Sciatic nerve (tissue), 2 donors: ENCODE measurements at places on chromosomes 13 and 19.

DNA sequence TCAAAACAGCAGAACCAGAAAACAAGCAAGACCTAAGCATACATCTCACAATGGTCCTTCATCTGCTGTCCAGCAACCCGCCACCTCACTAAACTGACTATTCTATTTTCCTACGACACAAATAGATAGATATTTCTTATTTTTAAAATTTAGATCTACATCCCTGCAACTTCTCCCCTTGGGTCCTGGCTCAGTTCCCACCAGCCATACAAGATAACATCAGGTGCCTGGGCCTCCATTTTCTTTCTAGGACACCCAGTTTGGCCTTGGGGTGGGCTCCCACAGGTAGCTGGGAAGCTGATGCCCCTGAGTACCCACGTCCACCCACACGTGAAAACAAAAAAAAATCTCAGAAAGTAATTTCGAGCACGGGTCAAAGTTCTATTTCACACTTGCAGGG lies 47.6 kb downstream of the TGDS start:
- DNase-seq = no peak

GRCh38 chr13:77519808-77520207 lies 15.7 kb upstream of the SCEL start:
- no peak for DNase-seq

GRCh38 chr13:40379196-40379595 lies 287.2 kb downstream of the FOXO1 start:
- DNase-seq = no peak

- DNase-seq = no peak
Observed at GRCh38 chr13:33183431-33184111, 102.0 kb downstream of the STARD13 start.

GRCh38 chr19:38210458-38210987 lies 13.5 kb downstream of the DPF1 start:
- DNase-seq = peak; percentile 73

DNA sequence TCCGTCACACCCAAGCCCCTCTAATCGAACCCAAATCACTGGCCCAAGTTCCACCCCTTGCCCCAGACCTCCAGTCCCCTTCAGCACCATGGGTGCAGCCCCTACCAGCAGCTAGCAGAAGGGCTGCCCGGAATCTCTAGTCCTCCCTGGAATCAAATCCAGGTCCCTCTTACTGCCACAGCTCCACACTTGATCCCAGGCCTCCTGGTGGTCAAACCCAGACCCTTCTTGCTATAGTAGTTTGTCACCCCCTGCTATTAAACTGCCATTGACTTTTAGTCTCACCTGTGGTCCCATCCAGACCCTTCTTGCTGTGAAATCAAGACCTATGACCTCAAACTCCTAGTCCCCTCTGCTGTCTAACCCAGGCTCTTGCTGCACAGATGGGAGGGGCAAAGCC lies 8.7 kb downstream of the HIPK4 start:
- no peak for DNase-seq

- DNase-seq = no peak
Observed at GRCh38 chr19:35116072-35116801, 614 bp downstream of the FXYD3 start.

DNA sequence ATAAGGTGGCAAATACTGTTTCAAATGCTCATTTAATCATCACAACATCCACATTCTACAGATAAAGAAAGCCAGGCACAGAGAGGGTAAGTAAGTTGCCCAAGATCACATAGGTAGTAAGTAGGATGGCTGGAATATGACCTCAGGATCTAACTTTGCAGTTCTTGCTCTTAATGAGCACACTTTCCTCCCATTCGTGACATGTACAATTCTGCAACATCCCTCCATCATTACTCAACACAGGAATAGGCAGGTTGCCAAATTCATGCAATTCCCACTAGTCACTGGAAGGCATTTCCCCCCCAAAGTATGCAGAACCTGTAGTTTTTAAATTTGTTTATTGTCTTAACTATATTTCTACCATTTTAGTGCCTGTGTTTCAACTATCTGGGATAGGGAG lies 109.2 kb downstream of the OLFM4 start:
- no peak for DNase-seq

- no peak for DNase-seq
Observed at GRCh38 chr13:47066226-47066625, 169.4 kb upstream of the HTR2A start.

DNA sequence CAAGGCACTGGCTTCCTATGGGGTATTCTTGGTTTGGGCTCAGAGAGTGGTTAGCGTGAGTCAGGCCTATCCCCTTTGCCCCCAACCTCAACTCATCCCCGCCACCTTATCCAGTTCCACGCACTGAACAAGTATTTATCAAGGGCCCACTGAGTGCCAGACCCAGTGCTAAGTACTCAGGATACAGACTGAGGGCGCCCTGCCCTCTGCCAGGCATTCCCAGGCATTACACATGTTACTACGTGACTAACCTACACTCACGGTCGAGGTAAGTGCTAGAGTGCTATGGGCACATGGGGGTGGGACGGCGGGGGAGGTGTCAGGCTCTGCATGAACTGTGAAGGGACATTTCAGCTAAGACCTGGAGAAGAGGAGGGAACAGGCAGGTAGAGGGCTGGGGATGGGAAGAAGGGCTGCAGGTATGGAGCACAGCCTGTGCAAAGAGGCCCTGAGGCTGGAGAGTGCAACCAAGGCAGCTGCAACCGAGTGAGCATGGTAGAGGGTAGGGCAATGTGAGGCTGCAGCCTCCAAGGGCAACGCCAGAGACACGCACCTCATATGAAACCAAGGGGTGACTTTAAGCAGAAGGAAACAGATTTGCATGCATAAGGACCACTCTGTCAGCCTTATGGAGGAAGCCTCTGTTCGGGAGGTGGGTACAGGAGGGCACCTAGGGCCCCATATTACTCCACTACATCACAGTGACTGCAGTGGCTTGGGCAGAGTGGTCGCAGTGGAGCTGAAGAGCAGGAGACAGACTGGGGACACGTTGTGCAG lies 22.5 kb downstream of the DHRS12 start:
- DNase-seq = peak; percentile 21

GRCh38 chr13:106597749-106598395 lies 29.9 kb upstream of the ARGLU1 start:
- DNase-seq = no peak

DNA sequence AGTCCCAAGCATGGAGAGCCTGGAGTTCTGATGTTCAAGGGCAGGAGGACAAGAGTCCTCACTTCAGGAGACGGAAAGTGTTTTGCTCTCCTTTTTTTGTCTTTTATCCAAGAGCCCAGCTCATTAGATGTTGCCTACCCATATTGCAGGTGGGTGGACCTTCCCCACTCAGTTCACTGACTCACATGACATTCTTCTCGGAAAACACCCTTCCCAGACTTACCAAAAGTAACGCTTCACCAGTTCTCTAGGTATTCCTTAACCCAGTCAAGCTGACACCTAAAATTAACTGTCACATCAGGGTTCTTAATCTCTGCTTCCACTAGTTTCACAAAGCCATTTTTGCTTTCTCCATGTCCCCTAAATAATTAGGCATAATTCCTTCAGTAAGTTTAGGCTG lies 2215.4 kb upstream of the PCDH20 start:
- DNase-seq = no peak
